ENCODE measurements at places on chromosomes 6 and 20.

DNA sequence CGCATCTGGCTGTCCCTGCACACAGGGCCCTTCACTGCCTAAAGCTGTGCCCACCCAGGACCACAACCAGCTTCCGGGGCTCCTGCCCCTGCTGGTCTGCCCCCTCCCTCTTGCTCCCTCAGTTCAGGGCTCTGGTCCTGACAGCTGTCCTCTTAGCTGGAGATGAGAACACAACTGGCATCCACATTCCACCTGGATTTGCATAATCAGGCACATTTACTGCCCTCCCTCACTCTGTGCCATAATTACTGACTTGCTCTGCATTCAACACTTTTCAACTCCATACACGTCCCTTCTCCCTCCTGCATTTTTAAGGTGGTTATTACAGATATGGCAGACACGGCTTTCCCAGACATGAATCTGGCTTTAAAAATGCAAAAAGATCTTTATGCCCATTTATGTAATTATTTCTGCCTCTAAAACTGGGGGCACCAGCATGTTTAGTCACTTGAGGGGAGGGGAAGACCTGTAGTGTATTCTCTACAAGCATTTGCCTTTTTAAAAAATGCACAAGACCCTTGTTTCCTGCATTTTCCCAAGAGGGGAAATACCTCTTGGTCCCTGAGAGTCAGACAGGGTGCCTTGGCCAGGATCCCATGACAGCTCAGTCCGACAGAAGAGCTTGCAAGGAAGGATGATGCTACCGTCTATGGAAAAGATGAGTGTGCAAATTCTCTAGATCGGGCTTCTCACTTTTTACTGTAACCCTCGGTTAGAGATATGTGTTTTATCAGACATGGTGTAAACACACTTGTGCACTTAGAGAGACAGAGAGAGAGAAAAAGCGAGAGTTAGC lies 401.8 kb downstream of the PREX1 start:
- DNase-seq, result no peak

GRCh38 chr20:58546756-58547622 lies 31.8 kb upstream of the APCDD1L start:
- DNase-seq, result no peak

GRCh38 chr6:110882274-110882619 lies 7.7 kb downstream of the AMD1 start:
- DNase-seq, result no peak

DNA sequence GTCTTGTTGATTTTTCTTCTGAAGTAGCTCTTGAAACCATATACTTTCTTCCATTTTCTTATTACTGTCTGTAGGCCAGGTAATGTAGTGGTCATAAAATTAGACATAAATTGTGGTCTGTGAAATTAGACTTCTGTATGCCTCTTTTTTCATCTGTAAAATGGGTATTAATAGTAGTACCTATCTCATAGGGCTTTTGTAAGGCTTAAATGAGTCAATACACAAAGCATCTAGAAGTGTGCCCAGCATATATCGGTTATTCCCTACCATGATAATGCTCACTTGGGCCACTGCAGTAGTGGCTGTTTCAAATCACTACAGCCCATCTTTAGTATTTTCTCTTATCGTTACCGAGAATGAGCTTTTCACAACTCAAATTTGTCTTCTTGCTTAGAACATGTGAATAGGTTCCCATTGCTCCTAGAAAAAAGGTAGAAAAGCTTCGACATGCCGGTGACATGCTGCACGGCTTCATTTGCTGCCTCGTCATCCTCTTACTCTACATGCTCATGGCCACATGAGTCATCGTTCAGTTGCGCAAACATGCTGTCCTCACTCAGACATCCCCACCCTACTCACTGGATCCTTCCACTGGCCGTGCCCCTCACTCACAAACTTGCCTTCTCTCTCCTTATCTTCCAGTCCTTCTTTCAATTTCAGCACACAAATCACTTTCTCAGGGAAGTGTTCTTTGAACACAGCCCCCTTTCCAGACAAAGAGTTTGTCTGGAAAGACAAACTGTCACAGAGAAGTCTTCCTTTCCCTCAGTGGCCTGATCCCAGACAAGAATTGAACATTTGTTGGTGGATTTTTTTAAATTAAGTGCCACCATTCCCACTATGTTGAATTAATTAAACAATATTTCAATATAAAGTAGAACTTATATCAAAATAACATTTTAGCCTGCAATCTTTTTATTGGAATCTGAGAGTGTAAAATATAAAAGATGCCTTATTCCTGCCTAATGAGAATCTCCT lies 32.2 kb upstream of the ERVFRD-1 start:
- no peak for DNase-seq

DNA sequence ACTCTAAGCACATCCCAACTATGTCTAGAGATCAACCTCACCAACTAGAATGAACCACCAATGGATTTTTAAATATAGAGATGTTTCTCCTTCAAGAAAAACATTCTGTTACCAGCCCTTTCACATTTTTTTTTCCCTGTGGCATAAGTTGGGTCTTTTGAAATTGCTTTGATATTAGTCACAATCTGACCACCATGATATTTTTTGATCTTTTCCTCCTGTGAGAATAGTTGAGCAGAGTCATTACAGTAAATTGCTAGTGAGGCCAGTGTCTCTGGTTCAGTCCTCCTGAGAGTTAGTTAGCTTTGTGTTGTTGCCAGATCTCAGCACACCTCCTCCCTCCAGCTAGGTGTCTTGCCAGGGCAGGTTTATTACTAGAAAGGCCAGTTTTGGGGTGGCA lies 79.7 kb upstream of the MYLIP start:
- DNase-seq, result no peak

- DNase-seq, result no peak
These were observed 107.4 kb downstream of the SCML4 start for GRCh38 chr6:107716688-107717089.

DNA sequence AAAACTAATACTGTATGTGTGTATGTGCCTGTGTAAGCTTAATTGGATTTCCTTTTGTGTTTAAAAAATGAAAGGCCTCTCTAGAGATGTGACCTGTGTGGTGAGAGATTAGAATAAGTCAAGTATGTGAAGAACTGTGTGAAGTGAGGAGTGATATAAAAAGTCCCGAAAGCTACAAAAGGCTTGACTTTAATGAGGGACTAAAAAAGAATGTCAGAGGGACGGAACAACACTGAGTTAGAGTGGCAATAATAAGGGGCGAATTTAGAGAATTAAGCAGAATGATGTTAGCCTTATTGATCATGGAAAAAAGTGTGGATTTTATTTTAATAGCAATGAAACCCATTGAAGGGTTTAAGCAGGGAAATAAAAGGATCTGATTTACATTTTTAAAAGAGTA lies 1281.2 kb upstream of the ADGRB3 start:
- no peak for DNase-seq

- no peak for DNase-seq
These were observed 4.9 kb downstream of the TRAF3IP2 start for GRCh38 chr6:111600588-111601445.

GRCh38 chr6:168054765-168055560 lies 24.0 kb downstream of the FRMD1 start:
- no peak for DNase-seq

DNA sequence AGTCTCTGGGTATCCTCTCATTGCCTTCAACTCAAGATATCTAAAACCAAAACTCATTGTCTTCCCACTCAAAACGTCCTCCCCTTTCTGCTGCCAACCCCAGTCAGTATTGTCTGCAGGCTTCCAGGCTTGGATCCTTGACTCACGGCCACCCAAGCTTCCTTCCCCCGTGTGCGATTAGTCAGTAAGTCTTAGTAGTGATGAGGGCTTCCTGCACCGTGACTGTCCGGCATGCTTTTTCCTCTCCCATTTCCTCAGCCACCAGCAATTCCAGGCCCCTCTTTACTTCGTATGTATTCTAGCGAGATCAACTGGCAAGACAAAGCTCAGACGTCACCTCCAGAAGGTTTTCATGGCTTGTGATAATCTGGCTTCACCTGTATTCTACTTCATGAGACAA lies 88.6 kb upstream of the DUSP22 start:
- no peak for DNase-seq

DNA sequence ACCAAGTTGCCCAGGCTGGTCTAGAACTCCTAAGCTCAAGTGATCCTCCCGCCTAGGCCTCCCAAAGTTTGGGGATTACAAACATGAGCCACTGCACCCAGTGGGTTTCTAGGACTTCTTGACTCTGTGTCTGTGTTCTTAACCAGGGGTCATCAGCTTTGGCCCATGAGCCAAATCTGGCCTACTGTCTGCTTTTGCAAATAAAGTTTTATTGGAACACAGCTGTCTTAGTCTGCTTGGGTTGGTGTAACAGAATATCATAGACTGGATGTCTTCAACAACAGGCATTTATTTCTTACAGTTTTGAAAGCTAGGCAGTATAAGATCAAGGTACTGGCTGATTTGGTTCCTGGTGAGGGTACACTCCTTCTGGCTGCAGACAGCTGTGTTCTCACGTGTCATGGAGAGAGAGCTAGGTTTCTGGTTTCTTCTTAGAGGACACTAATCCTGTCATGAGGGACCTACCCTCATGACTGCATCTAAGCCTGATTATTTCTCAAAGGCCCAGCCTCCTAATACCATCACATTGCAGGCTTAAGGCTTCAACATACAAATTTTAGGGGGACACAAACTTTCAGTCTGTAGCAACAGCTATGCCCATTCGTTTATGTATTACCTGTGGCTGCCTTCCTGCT lies 23.3 kb downstream of the ARFGEF2 start:
- DNase-seq, result no peak

GRCh38 chr20:58432186-58432954 lies 43.3 kb downstream of the VAPB start:
- DNase-seq, result no peak

DNA sequence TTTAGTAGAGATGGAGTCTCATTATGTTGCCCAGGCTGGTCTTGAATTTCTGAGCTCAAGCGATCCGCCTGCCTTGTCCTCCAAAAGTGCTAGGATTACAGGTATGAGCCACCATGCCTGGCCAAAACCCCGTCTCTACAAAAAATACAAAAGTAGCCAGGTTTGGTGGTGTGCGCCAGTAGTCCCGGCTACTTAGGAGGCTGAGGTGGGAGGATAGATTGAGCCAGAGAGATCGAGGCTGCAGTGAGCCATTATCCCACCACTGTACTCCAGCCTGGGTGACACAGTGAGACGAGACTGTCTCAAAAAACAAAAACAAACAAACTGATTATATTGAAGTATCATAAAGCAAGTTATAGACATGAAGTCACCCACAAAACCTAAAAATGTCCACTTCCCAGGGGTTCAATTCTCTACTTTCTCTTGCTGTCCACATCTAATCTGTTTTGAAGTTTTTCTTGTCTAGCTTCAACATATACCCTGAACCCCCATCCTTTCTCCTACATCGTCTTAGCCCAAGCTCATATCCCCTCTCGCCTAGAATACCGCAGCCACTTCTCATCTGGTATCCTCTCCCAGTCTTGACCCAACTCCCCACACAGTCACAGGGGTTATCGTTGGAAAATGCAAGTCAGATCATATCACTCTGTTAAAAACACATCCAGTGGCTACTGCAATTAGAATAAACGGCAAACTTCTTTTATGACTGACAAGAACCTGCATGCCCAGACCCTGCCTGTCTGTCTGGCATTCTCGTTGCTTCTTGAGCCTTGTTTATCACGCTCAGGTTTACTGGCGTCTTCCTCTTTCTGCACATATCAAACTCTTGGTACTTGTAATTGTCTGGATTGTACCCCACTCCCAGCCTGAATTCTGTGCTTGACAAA lies 20.1 kb upstream of the NCOA3 start:
- DNase-seq, result no peak

DNA sequence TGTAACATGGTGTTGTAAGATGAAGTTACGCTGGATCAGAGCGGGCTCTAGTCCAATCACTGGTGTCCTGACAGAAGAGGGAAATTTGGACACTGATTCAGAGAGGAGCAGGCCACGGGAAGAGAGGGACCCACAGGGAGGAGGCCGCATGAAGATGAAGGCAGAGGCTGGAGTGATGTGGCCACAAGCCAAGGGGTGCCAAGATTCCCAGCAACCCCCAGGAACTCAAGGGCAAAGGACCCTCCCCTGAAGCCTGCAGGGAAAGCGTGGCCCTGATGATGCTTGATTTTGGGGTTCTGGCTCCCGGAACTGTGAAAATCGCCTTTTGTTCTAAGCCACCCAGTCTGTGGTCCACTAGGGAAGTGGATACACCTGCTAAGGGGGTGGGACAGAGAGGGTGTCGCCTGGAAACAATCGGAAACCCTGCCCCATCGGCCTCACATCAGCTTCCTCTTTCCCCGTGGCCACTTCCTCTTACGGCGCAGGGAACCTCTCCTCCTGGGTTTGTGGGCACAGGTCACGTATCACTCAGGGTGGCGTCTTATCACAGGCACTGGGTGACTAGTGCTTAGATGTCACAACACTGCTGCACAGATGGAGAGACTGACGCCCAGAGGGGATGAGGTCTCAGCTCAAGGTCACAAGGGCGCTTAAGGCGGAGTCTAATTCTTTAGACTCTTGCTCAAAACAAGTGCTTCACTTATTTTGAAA lies 58.0 kb downstream of the SULF2 start:
- no peak for DNase-seq

- DNase-seq, result no peak
These were observed 193.9 kb upstream of the KCNG1 start for GRCh38 chr20:51216850-51217249.

DNA sequence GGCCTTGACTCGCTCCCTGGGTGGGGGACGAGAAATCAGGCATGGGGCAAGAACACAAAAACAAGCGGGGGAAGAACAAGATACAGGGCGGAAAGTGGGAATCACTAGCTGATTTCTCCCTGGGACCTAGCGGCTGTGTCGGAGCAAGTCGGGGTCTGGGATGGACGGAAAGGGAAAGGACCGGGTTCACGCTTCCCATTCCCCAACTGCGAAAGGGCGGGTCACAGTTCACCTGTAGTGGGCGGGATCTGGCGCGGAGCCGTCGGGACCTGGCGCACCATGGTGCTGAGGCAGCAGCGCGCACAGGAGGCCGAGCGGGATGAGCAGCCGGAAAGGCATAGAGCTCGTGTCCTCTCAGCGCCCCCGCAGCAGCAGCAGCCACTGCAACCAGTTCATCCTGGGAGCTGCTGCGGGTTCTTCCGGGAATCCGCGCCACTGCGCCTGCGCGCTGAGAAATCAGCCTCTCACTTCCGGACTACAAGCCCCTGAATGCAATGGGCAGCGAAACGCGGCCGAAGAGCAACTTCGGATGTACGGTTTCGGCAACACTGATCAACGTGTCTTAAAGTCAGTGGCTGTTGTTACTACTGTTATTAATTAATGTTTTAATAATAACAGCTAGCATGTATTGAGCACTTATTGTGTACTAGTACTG lies at the start of gene EDEM2:
Gene EDEM2, minus strand, starts transcription at position 417 of the 655 bp plus-strand sequence. Its CDS starts 78 bp downstream, at position 339.
- DNase-seq, result peak; percentile 58

DNA sequence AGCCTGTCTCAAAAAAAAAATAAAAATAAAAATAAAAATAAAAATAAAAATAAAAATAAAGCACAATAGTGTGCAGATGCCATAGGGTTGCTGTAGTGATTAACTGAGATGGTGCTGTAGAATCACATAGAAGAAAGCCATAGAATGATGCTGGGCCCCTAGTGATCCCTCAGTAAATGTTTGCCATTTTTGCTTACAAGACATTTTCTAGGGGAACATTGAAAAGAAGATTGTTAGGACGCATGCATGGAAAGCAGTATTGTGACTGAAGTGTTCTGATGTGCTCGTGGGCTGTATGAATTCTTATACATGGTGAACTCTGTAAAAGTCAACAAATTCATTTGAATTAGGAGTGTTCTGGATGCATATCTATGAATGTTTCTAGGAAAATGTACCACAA lies 22.0 kb upstream of the SAMD3 start:
- DNase-seq, result no peak
